ENCODE measurements at places on chromosomes 13 and 19.

DNA sequence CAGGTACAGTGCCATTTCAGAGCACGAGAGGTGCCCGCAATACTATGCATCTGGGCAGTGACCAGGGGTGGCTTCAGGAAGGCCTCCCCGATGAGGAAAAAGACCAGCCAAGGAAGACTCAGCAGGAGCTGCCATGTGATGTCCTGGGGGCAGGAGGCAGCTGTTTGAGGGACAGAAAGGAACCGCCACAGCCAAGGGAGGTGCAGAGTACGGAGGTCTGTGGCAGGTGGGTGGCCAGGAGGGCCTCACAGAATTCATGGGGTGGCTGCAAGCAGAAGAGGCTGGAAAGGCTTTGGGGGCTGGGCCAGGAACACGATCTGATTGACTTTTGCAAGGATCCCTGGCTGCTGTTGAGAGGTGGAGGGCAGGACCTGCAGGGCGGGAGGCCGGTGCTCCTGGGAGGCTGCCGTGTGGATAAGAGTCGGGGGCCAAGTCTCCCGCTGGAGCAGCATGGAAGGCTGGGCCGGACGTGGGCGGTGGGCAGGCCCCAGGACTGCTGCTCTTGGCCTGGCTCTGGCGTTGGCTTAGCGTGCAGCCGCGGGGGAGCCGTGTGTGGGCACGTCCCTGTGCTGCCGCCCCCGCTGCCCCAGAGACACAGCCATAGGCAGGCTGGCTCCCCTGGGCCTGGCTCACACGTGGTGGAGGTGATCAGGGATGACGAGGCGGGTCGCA, 29.1 kb downstream of the CEBPA start:
- DNase-seq: no peak

DNA sequence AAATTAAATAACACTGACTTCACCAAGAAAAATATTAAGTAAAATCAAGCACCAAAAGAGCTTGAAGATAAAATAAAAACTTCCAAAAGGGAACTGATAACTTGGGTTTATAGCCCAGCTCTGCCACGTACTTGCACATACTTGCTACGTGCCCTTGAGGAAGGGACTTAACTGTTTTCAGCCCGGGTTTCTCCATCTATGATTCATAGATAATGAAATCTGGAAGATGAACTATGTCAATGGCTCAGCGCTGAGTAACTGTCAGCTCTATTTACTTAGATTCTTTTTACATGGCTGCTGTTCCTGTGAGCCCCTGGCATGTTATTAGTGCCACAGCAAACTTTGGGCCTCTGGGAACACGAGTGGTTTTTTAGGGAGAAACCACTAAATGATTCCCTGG, 9.6 kb upstream of the ZC3H13 start:
- DNase-seq: no peak

DNA sequence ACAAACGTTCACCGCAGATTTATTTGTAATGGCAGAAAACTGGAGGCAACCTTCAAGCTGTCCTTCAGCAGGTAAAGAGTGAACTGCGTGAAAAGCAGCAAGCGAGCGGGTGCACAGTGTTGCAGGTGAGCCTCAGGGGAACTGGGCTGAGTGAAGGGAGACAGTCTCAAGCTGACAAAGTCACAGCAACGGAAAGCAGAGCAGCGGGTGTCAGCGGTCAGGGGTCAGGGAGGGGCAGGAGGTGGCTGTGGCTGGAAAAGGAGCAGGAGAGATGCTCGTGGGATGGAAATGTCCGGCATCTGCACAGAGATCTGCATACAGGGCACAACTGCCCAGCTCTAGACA, 8.5 kb upstream of the RASA3 start:
- peak; percentile 44 for DNase-seq

GRCh38 chr13:112836940-112837339, 132.1 kb upstream of the MCF2L start:
- DNase-seq: no peak

DNA sequence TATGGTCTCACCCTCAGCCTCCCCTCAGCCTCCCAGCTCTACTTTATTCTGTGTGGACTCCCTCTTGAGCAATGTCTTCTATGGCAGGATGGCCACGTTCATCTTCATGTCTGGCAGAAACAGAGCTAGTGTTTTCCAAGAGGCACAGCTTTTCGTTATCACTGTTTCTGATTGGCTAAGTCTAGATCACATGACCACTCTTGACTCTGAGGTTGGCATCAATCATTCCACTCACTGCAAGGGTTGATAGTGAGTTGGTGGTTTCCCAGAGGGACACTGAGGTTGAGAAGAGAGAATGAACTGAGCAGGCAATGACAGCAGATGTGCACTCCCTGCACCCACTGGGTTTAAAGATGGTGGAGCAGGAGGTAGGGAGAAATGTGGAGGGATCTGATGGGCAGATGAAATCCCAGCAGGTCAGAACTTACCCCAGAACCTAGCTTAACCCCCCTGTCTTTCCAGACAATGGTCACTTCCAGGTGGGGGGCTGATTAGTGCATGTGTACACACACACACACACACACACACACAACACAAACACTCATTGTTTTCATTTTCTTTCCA, 26.3 kb upstream of the UQCRFS1 start:
- DNase-seq: no peak

GRCh38 chr13:25046274-25046984, 49.5 kb upstream of the PABPC3 start:
- DNase-seq: no peak

DNA sequence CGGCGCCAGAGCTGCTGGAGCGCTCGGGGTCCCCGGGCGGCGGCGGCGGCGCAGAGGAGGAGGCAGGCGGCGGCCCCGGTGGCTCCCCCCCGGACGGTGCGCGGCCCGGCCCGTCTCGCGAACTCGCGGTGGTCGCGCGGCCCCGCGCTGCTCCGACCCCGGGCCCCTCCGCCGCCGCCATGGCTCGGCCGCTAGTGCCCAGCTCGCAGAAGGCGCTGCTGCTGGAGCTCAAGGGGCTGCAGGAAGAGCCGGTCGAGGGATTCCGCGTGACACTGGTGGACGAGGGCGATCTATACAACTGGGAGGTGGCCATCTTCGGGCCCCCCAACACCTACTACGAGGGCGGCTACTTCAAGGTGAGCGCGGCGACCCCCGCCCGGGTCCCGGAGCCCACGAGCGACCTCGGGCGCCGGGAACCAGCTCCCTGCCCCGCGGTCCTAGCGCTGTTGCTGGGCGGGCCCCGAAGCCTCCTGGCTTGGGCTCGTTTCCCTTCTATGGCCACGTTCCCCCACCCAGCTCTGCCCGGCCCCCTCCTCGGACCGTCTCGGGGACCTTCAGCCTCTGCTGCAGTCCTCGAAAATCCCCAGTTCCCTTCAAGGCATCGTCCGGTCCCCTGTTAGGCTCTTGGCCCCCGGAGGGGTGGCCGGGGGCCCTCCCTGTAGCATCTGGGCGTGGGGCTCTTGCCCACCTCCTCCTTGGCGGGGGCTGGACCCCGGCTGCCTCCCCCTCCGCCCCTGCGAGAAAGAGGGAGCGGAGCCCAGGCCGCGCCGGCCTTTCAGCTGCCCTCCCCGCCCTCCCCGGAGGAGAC, at the start of gene CDC34:
CDC34 (plus strand) TSS at position 8 of the 808 bp plus-strand sequence; CDS start at position 180, 172 bp downstream.
- DNase-seq: no peak
